Mesendoderm (in vitro differentiated cells): ENCODE measurements at places on chromosomes 4 and X.
A peak's percentile ranks its signal among the peaks of the same experiment; 100 is the strongest.

DNA sequence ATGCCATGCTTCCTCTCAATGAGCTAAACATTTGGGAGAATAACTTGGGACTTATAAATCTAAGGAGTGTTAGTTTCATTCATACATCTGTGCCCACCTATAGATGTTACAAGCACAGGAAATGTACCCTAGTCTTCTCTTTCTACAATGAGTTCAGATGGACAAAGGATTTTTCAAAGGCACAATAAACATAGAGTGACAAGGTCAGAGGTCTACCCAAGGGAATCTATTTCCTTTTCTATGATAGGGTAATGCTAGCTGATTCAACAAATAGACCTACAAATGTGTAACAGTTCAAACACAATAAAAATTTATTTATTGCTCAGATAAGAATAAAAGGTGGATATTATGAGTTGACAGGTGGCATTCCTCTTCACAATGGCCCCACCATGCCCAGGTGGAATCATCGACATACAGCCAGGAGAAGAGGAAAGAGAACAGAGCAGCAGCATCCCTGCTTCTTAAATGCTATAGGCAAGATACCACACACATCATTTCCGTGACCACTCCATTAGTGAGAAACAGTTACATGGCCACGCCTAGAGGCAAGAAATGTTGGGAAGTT lies 421.8 kb downstream of the HNRNPD start:
- no peak for DNase-seq

GRCh38 chr4:126262665-126263064 lies 947.9 kb downstream of the FAT4 start:
- DNase-seq, result no peak

GRCh38 chr4:20158195-20158594 lies 93.5 kb upstream of the SLIT2 start:
- DNase-seq, result no peak

- peak; percentile 2 for DNase-seq
Measured at GRCh38 chrX:57918750-57919436, 8.6 kb upstream of the ZXDA start.

DNA sequence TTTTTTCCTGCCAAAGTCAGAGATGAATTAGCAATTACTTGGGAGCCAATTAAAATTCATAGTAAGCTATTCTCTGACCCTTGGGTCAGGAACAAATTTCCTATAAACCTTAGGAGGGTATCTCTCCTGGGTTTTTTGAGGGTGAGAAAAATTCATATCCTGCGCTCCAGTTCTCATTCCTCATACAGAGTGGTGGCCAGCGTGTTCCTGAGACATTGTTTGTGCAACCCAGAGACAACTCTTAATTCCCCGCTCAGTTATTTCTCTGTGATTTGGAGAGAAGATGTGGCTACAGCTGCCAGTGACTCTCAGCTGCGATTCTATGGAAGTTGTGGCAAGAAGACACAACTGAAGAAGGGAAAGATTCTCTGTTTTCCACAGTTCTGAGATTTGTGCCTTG lies 37.9 kb upstream of the CBR4 start:
- DNase-seq, result no peak

GRCh38 chr4:59314637-59315036 lies 1885.5 kb upstream of the ADGRL3 start:
- no peak for DNase-seq

- DNase-seq, result no peak
Measured at GRCh38 chrX:140822861-140823260, 113.3 kb downstream of the LINC00632 start.

- peak; percentile 62 for DNase-seq
Measured at GRCh38 chrX:136759968-136760367, 20.8 kb downstream of the ARHGEF6 start.

GRCh38 chr4:66653937-66654336 lies 891.4 kb downstream of the CENPC start:
- DNase-seq, result no peak

DNA sequence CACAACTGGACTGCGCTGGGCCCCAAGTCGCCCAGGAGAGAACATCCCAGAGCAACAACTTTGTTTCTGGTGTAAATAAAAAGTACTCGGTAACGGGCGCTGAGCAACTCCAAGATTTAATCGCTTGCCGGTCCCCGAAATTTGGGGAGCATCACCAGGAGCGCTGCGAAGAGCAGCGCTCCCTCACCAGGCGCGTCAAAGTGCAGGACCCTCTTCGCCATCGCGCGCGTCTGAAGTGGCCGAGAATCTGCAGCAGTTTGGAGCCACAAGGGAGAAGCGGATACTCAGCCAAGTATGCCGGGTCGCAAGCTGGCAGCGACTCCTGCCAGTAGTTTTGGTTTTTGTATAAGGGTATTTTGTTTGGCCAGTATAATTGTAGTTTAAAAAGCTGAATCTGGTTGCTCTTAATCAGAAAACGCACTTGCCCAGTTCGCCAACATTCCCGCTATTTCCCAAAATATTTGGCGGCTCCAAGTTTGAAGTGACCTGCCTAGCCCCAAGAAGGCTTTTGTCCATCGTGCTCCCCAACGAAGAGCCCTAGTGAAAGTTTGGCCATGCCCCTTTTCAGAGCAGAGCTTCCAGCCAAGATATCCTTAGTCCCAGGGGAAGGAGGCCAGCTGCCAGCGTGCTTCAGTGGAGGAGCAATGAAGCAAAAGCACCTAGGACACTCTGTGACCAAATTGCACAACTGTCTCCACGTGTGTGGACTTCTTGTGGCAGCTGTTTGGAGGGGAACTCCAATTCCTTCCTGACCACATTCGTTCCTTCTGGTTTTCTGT lies 557 bp upstream of the KDR start:
- DNase-seq, result peak; percentile 42

DNA sequence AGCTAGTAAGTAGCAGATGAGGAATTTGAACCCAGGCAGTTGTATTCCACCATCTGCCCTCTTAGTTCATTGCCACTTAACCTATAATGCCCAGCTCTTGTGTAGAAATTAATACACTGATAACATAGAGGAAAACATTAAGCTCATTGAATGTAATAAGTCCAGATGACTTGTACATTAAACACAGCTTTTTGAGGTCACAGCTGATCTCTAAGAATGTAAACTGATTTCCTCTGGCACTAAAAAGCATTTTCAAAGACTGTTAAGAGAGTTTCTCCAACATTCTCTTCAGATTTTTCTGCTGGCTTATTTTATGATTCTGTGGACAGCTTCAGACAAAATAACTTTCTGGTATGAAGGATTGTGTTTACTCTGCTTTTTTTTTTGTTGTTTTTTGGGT lies 42.7 kb downstream of the HPRT1 start:
- no peak for DNase-seq

DNA sequence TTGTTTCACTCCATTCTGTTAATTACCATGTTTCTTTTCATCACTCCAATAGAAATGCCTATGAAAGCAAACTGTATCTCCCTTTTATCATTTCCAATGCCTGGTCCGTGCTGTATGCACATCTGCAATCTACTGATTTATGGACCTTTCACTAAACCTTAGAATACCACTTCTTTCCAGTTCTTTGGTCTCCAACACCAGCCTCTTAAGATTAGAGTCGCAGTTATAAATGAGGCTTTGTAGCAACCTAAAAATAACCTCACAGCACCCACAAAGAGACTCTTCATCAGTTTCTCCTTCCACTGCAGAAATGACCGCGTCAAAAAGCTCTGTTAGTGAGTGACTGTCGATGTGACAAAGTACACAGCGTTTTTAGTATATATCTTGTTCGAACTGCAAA lies 282.6 kb downstream of the ADGRA3 start:
- DNase-seq, result no peak

DNA sequence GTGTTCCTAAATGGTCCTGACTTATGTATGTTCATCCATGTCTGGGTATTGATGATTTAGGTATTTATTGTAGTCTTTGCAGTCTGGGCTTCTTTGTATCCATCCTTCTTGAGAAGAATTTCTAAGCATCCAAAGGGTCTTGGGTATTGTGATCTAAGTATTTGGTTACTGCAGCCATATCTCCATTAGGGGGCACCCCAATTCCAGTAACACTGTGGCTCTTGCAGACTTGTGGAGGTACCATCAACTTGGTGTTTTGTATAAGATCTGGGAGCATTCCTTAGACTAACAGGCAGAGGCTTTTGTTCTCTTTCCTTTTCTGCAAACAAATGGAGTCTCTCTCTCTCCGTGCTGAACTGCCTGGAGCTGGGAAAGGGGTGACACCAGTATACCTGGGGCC lies 113.7 kb upstream of the NEXMIF start:
- DNase-seq, result peak; percentile 23

DNA sequence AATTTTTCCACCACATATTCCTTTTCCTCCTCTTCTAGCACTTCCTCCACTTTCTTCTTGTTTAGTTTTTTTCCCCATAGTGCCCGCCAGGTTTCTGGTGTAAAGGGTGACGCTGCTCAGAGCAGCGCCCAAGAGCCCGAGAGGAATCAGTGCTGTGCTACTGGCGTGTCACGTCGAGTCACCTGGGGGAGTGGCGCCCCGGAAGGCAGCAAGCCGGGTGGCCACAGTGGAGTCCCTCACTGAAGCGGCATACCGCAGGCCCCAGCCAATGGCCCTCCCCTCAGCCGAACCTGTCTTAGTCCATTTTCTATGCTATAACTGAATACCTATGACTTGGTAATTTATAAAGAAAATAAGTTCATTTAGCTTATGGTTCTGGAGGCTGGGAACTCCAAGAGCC lies 51.5 kb downstream of the SPIN4 start:
- no peak for DNase-seq

DNA sequence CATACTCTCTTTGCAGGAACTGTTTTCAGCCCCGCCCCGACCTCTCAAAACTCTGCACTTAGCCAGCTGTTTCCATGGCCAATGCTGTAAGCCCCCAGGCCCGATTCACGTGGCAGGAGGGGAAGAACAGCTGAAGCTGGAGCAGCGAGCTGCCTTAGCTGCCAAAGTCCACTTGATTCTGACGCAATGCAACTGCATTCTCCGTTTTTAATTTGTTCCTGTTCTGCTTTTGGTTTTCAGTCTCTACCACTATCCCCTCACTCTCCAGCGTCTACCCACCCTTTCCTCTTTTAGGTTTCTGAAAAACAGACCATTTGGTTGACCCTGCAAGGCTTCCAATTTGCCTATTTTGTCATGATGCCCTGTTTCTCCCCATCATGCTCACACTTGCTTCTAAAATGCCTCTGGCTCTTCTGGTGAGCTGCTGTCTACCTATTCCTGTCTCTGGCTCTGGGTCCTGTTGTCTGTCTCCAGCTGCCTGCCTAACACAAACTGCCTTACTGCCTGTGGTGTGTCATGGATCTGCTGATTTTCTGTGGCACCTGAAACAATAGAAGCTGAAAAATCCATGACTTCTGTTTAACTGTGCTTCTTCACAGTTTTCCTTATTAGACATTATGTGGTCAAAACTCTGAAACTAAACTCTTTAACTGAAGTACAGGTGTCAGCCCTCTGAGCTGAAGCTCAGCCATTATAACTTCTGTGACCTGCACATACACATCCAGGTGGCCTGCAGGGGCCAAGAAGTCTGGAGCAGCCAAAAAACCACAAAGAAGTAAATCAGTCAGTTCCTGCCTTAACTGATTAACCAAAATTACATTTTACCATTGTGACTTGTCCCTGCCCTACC lies 160.5 kb upstream of the AGTR2 start:
- peak; percentile 11 for DNase-seq

GRCh38 chr4:7198440-7199128 lies 6.2 kb downstream of the SORCS2 start:
- no peak for DNase-seq

DNA sequence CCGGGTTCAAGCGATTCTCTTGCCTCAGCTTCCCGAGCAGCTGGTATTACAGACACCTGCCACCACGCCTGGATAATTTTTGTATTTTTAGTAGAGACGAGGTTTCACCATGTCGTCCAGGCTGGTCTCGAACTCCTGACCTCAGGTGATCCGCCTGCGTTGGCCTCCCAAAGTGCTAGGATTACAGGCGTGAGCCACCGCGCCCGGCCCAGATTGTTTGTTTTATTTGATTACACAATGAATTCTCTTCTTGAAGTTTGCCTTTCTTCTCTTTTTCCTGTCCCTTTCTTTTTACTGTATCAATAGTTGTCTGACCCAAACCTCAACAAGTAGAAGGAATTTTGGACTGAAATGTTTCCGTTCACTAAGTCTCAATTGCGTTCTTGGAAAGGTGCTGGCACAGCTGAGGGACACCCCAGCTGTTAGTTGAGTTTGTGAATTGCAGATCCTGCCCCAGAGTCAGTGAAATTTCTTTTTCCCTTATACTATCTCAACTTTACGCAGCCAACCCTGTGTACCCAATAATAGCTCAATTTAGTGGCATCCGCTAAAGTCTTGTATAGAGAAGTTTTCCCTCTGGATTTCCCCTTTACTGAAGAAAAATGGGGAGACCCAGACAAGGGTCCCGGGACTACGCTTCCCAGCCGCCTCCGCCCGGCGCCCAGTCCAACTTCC lies 639 bp upstream of the MTM1 start:
- DNase-seq, result no peak

- peak; percentile 45 for DNase-seq
Measured at GRCh38 chr4:945274-946102, 13.2 kb downstream of the TMEM175 start.

DNA sequence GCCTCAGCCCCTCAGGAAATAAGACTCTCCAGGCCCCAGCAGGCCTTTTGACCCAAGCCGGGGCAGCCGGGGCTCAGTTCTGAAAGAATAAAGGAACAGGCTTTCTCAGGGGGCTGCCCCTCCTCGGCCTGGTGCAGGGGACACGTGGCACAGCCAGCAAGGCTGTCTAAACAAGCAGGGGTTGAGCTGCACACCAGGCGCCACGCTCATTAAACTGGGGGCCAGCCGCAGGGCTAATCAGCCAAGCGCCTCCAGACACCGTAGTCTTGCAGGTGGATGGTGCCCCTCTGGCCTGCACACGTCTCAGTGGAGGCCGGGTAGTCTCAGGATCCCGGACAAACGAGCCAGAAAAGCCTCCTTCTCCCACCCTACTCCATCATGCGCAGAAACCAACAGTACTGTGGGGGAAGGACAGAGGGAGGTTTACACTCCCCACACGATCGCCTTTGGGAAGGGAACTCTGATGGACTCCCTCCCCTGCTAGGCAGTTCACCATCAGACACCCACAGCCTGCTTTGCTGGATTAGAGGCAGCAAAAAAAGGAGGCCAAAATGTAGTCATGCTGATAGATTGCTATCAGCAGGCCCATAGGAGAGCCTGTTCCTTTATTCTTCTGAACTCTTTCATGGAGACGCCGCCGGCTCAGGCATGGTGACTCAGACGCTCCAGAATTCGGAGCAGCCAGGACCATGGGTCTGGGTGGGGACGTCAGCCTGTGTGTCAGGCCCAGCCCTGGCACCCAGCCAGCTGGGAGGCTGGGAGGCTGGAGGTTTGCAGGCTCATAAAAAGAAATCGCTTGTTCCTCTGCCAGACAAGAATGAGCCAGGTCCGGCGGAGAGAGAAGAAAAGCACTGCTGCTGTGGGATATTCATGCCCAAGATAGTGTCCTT lies 342.4 kb downstream of the BCOR start:
- DNase-seq, result peak; percentile 86

DNA sequence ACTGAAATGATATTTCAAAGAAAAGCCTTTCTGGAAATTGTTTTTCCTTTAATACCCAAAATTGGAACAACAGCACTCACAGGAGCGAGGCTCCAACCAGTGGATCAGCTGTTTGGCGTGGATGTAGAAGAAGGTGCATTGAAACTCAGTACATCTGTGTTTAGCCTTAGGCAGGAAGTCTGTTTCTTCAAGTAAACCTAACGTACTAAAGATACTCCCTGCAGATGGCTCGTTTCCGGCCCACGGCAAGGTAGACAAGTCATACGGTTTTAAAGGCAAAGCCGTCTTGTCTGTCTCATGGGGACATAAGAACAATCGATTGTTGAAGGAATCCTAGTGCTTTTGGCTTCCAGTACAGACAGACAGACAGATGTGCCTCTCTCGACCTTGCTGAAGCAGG lies 50.0 kb upstream of the CLCN4 start:
- no peak for DNase-seq
